Fibroblast of lung (primary cell): ENCODE measurements at places on chromosomes 11 and 22.

- H3K27me3 ChIP-seq = no peaks in the 10 kb centered on the region
- DNase-seq = no peak
- H3K36me3 ChIP-seq = no peaks in the 10 kb centered on the region
- no peak overlapping the region for H3K27ac ChIP-seq
- no peak overlapping the region for H3K4me3 ChIP-seq
Observed at GRCh38 chr11:120657306-120658070, 145.9 kb downstream of the GRIK4 start.

GRCh38 chr22:24977370-24978221 is 25.1 kb downstream of the KIAA1671 start:
- no peak overlapping the region for H3K4me3 ChIP-seq
- peak; percentile 17 for DNase-seq
- no peak overlapping the region for H3K27ac ChIP-seq
- no peaks in the 10 kb centered on the region for H3K36me3 ChIP-seq

DNA sequence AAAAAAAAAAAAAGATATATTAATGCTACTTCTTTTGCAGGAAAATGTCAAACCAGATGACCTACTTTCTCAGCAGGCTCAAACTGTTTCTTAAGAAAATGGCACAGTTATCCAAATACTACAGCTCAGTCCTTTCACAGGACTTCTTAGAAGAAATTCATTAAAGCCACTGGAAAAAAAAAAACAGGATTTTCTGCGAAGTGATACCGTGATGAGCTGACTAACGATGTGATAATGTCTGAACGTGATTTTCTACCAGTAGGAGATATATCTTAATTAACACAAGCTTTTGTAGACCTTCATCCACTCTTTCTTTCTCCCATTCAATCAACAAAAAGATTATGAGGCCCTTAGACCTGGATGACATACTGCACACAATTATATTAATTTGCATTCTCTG is 132.4 kb downstream of the NOX4 start:
- no peaks in the 10 kb centered on the region for H3K27me3 ChIP-seq
- no peak overlapping the region for H3K4me3 ChIP-seq

GRCh38 chr11:131767421-131767820 is 397.0 kb downstream of the NTM start:
- H3K36me3 ChIP-seq = no peaks in the 10 kb centered on the region
- peak; percentile 22 for DNase-seq
- no peaks in the 10 kb centered on the region for H3K27me3 ChIP-seq
- no peak overlapping the region for H3K27ac ChIP-seq

DNA sequence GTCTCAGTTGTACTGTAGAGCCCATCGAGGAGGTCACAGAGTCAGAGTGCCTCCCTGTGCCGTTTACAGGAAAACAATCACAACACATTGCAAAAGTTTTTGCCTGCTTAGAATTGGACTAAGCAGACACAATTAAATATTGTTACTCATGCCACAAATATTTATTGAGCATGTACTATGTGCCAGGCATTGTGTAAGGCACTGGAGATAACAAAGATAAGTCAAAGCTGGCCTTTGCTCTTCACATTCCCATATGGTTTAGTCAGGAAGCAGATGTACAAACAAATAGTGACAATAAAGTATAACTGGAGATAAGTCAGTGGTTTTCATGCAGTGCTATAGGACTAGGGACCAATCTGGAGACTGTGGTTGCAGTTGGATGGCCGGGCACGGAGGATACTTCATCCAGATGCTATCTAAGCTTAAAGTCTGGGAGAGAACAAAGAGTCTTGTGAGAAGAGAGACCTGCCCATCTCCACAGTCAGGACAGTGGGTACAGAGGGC is 550.7 kb downstream of the INSC start:
- no peak overlapping the region for H3K27ac ChIP-seq
- H3K4me3 ChIP-seq = no peak overlapping the region
- no peaks in the 10 kb centered on the region for H3K36me3 ChIP-seq
- H3K4me1 ChIP-seq = no peaks in the 10 kb centered on the region

DNA sequence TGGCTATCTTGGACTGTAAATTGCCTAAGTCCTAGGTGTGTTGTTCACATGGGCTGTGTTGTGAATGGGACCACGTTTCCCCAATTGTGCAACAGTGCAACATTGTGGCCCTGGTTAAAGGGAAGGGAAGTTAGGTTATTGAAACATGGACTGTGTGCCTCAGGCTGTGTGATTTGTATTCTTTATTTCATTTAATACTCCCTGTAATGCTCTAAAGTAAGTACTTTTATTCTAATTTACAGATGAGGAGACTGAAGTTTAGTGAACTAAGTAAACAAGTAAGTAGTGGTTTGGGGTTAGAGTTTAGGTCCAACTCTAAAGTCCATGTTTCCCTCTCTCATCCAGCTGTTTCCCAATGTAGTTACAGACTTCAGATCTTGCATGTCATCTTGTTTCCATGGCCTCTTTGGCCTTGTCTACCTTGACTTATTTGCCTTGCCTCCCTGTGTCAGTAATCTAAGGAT is 77.7 kb downstream of the STIM1 start:
- H3K4me1 ChIP-seq = no peaks in the 10 kb centered on the region
- no peak for DNase-seq
- H3K36me3 ChIP-seq = no peaks in the 10 kb centered on the region
- no peak overlapping the region for H3K27ac ChIP-seq
- no peaks in the 10 kb centered on the region for H3K27me3 ChIP-seq
- no peak overlapping the region for H3K4me3 ChIP-seq
